ENCODE measurements at places on chromosomes 2 and 18. TPM values are rescaled to one million over a fixed set of nuclear protein-coding genes. Genes with fewer than 3 reads are reported as not detected.

- H3K36me3 ChIP-seq: peaks cover 4% of the 10 kb centered on the region
- H3K4me1 ChIP-seq: peaks cover 6% of the 10 kb centered on the region
- no peak overlapping the region for H3K4me3 ChIP-seq
These were observed 65.9 kb downstream of the MGAT5 start for GRCh38 chr2:134319596-134320254.

CHPF gene
- 71.3 TPM for total RNA-seq

GRCh38 chr18:22223254-22223964 is 54.0 kb downstream of the GATA6 start:
- H3K27me3 ChIP-seq: no peaks in the 10 kb centered on the region
- H3K27ac ChIP-seq: no peak overlapping the region

DNA sequence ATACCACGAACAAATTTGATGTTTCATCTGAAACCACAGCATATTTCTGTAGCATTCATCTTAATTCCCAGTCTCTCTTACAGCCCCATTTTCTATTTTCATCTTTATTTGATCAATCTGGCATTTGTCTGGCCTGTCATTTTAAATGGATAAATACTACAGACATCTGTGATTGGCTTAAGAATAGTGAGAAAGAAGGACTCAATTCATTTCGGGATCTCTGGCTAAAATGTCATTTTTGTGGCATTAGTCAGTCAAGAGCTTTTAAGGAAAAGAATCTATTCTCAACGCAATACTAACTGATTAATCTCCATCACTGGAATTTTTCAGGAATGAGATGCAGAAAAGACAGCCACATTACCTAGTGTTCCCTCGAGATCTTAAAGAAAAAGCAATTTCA is 585.9 kb downstream of the IRS1 start:
- H3K27me3 ChIP-seq: no peaks in the 10 kb centered on the region
- H3K27ac ChIP-seq: no peak overlapping the region
- no peaks in the 10 kb centered on the region for H3K4me1 ChIP-seq
- DNase-seq: no peak
- H3K4me3 ChIP-seq: no peak overlapping the region

- DNase-seq: no peak
- H3K4me1 ChIP-seq: peaks cover 11% of the 10 kb centered on the region
- H3K27me3 ChIP-seq: no peaks in the 10 kb centered on the region
- no peaks in the 10 kb centered on the region for H3K36me3 ChIP-seq
These were observed 269.2 kb downstream of the LRATD1 start for GRCh38 chr2:14901737-14902136.

DNA sequence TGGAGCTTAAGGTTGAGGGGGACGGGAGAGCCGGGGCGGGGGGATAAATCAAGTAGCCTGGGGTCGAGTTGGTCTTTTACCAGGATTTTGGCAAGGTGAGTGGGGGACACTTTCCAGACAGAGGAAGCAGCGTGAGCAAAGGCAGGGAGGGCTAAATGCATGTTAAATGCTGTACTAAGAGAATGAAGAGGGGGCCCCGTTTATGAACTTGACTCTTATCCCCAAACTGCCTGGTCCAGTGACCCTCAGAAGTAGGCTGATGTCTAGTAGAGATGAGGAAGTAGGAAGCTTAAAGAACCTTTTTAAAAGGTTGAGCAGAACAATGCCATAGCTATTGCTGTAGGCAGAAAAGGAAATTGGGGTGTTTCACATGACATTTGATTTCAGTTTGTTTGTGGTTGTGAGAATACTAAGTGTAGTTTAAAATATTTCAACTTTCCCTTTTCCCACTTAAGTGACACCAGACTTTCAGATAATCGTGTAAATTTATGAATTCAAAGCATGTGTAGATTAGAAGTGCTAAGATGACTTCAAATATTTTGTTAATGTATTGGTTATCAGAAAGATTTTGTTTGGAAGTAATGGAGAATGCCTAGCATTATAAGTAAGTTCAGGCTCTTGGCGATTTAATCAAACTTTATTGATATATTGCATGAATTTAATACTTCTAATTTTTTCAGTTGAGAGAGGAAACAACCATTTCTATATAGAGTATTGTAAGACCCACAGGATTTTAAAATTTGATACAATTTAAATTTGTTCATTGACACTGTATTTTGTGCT is 1.8 kb downstream of the REL start:
- peak; percentile 24 for DNase-seq
- no peak overlapping the region for H3K27ac ChIP-seq
- H3K36me3 ChIP-seq: no peaks in the 10 kb centered on the region
- peaks cover 40% of the 10 kb centered on the region for H3K4me1 ChIP-seq
- no peaks in the 10 kb centered on the region for H3K27me3 ChIP-seq

DNA sequence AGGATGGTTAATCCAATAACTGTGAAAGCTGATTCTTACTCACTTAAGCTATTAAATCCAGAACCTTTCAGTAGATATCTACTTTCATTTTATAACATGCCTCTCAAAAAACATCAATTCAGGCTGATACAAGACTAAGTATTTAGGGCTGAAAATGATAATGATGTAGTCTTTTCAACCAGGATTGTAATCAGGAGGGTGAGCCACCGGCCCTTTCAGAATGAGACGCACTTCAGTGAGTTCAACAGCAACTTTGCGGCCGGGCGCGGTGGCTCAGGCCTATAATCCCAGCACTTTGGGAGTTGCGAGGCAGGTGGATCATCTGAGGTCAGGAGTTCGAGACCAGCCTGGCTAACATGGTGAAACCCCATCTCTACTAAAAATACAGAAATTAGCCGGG is 30.4 kb downstream of the RBMS1 start:
- no peak overlapping the region for H3K27ac ChIP-seq
- no peaks in the 10 kb centered on the region for H3K4me1 ChIP-seq
- H3K36me3 ChIP-seq: no peaks in the 10 kb centered on the region
- no peaks in the 10 kb centered on the region for H3K27me3 ChIP-seq

GRCh38 chr2:122003196-122003940 is 247.9 kb downstream of the TSN start:
- no peak for DNase-seq
- no peak overlapping the region for H3K27ac ChIP-seq
- H3K4me3 ChIP-seq: no peak overlapping the region
- no peaks in the 10 kb centered on the region for H3K27me3 ChIP-seq
- no peaks in the 10 kb centered on the region for H3K36me3 ChIP-seq

PLB1 gene
- total RNA-seq: 0.44 TPM

GRCh38 chr2:107393516-107393915 is 433.2 kb upstream of the RGPD4 start:
- H3K4me1 ChIP-seq: no peaks in the 10 kb centered on the region
- no peaks in the 10 kb centered on the region for H3K27me3 ChIP-seq
- no peak overlapping the region for H3K4me3 ChIP-seq
- no peaks in the 10 kb centered on the region for H3K36me3 ChIP-seq

DNA sequence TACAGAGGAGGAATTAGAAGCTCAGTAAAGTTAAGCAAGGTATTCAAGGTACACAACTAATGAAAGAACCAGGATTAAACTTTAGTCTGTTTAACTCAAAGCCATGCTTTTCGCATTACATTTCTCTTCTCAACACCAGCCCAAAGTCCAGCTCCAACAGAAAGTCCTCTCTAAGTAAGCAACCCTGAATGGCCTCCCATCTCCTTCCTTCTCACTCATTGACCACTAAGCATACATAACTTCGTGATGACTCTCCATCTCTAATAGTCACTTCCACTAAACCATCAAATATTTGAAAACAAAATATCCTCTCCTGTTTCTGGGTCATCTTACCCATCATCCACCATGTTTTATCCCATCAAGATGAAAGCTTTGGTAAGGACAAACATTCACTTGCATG is 219.8 kb downstream of the RAD51AP2 start:
- H3K36me3 ChIP-seq: no peaks in the 10 kb centered on the region
- no peak overlapping the region for H3K4me3 ChIP-seq

DNA sequence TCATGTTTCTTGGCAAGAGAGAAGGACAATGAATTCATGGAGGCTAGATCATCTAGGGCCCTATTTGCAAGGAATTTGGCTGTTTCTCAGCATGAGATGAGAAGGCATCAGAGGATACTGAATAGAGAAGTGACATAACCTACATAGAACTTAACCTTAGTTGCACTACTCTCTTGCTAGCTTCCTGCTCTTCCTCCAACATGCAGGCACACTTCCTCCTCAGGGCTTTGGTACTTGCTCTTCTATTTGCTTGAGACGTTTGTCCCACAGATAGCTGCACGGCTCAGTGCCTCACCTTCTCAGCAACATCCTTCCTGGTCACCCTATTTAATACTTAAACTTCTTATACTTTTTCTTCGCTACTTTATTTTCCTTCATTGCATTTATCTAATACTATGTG is 20.0 kb upstream of the LANCL1 start:
- no peak overlapping the region for H3K27ac ChIP-seq
- H3K27me3 ChIP-seq: no peaks in the 10 kb centered on the region
- no peaks in the 10 kb centered on the region for H3K4me1 ChIP-seq
- H3K36me3 ChIP-seq: no peaks in the 10 kb centered on the region
- no peak for DNase-seq

ASPRV1 gene
- total RNA-seq: 0.39 TPM
